Esophagus mucosa (tissue), 1 donor: ENCODE measurements at places on chromosomes 2 and 18.

DNA sequence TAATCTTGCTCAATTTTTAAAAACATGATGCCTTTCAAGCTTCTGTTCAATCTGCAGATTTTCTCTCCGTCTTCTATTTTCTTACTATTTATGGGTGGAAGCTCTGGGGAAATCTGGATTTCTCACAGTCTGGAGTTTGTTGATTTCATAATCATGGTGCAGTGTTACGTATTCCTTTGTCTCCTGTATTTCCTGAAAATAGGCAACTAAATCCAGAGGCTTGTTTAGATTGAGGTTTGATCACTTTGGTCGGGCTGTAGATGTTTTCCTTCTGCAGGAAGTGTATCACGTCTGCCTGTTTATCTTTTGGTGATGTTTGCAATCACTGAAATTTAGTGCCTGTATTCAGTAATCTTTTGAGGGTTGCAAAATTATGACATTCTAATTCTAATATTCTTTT, 487.7 kb downstream of the LRRTM4 start:
- no peak for ATAC-seq

GRCh38 chr2:177547122-177547521, 154.5 kb downstream of the AGPS start:
- no peak for ATAC-seq

GRCh38 chr2:135563793-135564192, 32.5 kb downstream of the R3HDM1 start:
- no peak for ATAC-seq

DNA sequence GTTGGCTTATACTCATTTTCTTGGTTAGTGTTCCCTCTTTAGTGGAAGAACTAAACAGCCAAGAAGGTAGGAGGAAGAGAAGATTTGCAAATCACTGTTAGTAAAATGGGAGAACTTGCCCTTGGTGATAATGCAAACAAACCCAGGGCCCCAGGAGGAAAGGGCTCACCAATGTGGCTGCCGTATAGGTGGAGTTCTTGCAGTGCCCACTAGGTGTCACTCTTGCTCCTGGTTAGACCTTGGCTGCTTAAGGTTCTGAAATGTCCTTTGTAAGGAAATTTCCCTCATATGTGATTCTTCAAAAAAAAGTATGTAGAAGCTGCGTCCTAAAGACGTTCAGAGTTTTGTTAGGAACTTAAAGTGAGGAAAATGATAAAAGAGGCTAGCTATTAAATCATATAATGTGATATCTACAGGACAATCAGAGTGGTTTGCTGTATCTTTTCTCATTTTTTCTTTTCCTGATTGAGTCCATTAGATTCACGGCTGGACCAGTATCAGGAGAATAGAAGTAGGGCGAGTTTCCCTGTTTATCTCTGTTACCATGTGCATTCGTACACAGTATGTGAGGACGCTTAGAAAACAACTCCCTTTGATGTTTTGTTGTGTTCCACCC, 48.6 kb downstream of the RPIA start:
- peak; percentile 84 for ATAC-seq

DNA sequence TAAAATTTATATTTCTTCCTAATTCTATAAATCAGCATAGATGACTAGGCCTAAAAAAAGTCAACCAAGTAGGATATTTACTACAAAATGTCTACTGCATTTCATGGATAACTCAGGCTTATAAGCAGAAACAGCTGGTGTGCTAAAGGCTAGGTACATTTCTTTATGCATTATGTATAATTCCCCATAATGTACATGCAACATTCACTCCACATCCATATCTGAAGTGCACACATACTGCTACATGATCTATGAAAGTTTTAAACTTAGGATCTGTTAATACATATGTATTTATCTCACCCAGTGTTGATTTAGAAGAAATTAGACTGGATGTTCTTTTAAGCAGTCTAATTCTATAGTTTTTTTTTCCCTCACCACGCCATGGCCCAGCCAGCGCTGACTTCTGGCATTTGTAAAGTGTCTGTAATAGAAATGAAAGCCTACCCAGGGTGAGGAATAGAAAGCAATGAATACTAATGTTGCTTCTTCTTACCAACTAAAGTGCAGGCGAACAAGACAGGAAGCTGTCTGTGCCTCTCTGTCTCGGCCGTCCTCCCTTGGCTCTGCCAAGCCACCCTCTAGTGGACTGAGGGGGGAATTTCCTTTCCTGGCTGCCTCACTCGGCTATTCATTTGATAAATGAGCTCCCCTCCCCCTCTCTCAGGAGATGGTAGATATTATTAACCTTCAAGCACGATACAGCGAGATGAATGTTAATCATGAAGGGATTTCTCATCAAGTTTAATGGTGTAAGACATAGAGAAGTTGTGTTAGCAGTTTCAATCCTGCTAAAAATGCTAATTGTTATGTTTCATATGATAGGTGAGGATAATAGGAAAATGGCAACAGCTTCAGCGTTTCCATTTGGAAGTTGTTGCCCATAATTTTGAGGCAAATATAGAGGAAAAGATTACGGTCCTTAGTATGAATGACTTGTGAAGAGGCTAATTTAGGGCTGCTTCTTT, 384.5 kb downstream of the MTX2 start:
- peak; percentile 58 for ATAC-seq

DNA sequence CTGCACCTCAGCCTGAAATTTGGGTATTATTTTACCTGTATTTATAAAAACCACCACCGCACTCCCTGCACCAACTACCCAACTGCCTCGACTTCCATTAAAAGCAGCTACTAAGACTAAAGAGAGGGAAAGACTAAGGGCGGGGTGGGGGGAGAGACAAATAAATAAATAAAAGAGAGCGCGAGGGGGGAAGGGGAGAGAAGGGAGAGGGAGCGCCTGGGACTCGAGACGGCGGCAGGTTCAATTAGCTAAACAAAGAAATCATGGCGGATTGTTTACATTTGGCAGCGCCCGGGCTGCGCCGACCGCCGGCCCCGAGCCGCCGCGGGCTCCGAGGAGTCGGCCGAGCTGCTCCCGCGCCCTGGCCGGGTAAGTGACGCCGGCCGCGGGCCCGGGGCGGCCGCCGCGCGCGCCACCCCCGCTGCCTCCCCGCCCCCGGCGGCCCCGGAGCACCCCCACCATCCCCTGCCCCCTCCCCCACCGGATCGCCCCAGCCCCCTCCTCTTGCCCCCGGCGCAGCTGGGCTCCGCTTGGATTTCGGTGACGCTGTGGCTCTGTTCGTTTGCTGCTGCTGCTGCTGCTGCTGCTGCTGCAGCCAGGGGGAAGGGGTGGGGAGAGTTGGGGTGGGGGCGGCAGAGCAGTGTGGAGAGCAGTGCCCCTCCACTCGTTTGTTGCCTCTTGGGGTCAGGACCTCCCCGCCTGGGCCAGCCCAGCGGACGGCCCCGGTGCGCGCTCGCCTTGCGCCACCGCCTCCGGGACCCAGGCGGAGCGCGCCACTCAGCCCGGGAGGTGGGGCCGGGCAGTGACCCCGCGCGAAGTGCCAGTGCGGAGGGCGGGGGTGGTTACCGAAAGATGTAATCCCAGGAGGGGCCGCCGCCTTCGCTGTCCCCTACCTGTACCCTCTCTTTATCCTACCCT, 187.2 kb upstream of the FANCL start:
- no peak for ATAC-seq

GRCh38 chr2:59578349-59578748, 975.1 kb downstream of the BCL11A start:
- no peak for ATAC-seq

- no peak for ATAC-seq
These were observed 1579.4 kb upstream of the TMEFF2 start for GRCh38 chr2:193774166-193774565.

DNA sequence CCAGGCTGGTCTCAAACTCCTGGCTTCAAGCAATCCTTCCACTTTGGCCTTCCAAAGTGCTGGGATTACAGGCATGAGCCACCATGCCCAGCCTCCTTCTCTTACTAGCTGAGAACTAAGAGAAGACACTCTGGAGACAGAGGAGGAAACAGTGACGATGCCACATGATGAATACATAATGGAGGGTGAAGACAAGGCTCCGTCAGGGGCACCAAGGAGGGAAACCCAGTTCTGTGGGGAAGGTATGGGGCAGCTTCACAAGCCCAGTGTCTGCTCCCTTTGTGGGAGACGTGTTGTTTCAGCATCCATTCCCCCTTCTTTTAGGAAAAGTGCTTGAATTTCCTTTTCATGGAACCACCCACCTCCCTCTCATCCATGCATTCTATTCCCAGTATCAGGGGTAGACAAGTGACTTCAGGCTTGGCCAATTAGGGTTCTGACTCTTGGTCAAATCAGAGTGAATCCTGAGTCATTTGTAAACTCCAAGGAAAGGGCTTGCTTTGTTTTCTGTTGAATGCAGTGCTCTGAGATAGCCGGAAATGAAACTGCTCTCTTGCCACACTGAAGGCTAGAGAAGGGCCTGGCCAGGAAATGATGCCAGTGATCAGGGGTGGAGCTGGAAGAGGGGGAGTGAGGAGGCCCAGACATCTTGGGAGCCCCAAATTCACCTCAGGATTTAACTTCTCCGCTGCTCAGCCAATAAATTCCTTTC, 23.7 kb downstream of the TMEM127 start:
- ATAC-seq, result peak; percentile 64

DNA sequence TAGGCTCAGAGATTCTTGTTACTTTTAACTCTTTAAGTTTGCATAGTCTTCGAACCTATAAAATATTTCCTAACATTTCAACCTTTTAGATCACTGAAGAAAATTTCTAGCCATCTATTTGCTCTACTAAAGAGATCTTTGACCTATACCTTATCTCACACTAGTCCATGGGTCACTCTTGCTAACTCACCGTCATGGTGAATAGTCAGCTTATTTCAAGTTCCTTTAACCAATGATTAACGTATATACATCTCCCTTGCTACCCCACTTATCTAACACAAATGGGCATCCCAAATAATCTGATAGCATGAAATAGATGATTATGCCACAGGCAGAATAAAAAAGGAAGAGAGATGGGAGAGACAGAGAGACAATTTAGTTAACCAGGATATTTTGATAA, 303.1 kb downstream of the GPD2 start:
- no peak for ATAC-seq

GRCh38 chr18:45850021-45850420, 24.5 kb downstream of the SIGLEC15 start:
- peak; percentile 48 for ATAC-seq

DNA sequence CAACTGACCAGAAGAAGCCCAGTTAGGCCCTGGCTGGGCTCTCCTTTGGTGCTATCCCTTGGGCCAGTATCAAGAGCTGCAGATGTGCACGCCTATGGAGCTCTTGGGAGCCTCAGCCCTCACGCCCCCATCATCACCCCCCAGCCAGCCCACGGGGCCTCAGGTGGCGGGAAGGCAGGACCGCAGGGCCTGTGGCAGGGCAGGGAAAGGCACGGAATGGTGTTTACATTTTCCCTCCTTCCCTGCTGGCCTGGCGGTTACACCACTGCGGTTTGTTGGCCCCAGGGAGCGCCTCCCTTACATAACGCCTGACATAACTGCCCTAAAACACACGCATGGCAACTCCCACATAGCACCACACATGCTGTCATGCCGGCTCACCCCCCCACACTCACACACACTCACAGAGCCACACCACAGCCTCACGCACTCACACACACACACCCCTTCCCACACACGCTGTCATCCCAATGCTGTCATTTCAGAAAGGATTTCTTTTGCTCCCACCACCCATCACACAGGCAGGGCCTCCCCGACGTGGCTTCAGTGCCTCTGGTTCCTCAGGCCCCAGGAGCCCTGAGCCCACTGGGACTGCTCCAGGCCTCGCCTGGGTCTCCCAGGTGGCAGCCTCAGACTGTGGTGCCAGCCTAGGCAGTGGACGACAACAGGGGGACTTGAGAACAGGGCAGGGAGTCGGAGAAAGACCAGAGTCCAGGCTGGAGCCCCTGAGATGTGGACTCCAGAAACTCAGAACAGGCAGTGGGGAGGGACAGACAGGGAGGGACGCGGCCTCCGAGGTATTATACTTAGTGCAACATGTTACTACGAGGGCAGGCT, 15.7 kb downstream of the ZFP36L2 start:
- peak; percentile 24 for ATAC-seq

DNA sequence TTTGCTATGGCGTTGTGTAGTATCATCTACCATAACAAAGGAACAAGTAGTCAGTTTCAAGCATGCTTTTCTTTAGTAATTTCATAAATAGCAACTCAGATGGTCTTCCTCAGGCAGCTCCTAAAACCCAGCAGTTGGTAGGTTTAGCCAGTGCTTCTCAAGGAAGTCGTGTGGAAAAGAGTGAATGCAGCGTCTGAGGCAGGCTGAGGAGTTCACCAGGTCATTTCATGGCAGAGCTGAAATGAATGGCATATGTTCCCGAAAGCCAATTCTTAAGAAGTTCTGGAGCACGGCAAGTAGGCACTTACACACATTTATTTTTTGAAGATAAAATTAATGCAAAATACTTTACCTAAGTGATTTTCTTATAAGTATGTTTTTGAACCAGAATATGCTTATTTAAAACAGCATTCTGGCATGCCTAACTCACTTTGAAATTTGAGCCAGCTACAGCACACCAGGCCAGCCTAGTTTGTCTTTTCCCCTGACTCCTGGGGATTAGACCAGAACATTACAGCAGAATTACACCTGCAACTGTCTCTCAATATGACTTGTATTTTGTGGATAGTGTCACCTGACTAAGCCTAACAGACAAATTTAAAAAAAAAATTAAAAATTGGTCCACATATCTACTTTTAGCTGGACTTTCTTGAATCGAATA, 62.2 kb downstream of the OSBPL6 start:
- no peak for ATAC-seq

DNA sequence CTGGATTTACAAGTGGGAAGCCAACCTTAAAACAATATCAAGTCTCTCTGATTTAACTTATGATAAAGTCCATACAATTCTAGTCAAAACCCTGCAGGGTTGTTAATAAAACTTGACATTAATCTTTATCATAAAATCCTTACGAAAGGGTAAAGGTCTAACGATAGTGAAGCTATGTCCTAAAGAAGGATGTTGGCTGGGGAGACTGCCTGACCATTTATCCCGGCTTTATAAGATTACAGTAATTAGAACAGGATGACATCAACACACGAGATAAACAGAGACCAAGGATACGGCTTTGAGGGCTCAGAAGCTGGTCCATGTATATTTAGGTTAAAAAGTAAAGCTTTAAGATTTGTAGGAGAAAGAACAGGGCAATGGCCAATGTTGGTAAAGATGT, 189.0 kb upstream of the COPS8 start:
- no peak for ATAC-seq

GRCh38 chr2:73290049-73290839, 3.1 kb downstream of the EGR4 start:
- ATAC-seq, result peak; percentile 30

DNA sequence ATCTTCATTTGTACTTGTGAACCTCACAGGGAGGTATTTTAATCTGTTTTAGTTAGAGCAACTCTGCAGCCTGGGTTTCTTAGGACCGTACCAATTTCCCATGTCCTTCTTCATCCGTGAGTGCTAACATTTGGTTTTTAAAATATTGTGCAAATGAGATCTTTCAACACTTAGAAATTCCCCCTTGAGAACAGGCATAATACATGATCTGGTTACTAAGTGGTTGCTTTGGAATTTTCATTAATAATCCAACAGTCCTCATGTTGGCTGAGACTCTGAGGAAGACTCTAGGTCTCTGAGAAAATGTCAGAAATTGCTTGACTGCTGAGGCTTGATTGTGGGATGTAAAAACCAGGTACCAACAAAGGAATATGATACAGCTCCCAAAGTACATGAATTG, 125.6 kb upstream of the CDCA7 start:
- no peak for ATAC-seq

GRCh38 chr2:8617590-8617989, 64.3 kb upstream of the ID2 start:
- no peak for ATAC-seq

- no peak for ATAC-seq
These were observed 116.9 kb downstream of the EPHA4 start for GRCh38 chr2:221455214-221455613.

GRCh38 chr2:96874198-96874831, 4.4 kb upstream of the SEMA4C start:
- peak; percentile 10 for ATAC-seq

- no peak for ATAC-seq
These were observed 16.1 kb upstream of the DPP4 start for GRCh38 chr2:162090109-162090508.
